ENCODE measurements at places on chromosomes 2 and 18. TPM values are rescaled to one million over a fixed set of nuclear protein-coding genes. Genes with fewer than 3 reads are reported as not detected.

The MALT1 gene
- 8.6 TPM for total RNA-seq

The SERPINB10 gene
- total RNA-seq, result not detected

The TMSB10 gene
- 400 TPM for total RNA-seq

DNA sequence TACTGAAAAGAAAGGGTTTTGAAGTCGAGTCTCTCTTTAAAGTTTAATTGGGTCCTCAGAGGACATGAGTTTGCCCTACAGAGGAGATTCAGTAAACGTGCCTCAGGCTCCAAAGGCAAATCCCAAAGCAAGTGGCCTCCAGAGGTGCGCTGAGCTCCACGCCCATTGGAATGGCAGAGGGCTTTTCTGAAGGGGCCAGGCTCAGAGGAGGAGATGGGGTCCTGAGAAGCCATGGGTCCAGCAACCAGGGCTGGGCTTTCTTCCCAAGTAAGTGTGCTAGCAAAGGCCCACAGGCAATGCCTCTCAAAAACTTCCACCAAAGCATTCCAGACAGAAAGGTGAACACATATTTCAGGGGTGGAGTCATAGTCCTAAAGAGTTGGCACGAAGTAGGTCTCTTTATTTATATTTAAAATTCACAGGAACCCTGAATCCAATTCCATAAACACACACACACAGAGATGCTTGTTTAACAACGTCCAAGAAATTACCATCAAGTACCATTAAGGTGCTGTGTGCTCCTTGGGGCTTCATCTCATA, 93.0 kb upstream of the SH3BP4 start:
- no peak for DNase-seq

The CARF gene
- 8.1 TPM for total RNA-seq

- no peak for DNase-seq
Observed at GRCh38 chr2:218393750-218394290, 5.8 kb upstream of the CTDSP1 start.

The ZNF514 gene
- total RNA-seq, result 15.1 TPM

DNA sequence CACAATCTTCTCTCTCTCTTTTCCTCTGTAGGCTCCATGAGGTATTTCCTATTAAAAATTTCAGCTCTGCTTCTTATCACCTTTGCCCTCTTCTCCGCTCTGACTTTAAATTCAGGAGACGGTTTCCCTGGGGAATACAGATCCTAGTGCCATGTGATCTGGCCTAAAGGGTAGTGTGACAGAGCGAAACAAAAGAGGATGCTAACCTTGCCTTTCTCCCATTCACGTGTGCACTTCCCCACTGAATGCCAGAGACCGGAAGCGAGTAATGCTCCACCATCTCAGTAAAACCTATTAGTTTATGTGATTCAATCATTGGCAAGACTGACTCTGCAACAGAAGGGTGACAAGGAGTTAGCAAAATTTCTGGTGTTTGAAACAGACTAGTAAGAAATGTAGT, 358.3 kb downstream of the ZNF521 start:
- no peak for DNase-seq

- no peak for DNase-seq
Observed at GRCh38 chr2:118032169-118033013, 18.5 kb upstream of the CCDC93 start.

GRCh38 chr18:42274488-42275137, 319.6 kb downstream of the PIK3C3 start:
- DNase-seq, result no peak

DNA sequence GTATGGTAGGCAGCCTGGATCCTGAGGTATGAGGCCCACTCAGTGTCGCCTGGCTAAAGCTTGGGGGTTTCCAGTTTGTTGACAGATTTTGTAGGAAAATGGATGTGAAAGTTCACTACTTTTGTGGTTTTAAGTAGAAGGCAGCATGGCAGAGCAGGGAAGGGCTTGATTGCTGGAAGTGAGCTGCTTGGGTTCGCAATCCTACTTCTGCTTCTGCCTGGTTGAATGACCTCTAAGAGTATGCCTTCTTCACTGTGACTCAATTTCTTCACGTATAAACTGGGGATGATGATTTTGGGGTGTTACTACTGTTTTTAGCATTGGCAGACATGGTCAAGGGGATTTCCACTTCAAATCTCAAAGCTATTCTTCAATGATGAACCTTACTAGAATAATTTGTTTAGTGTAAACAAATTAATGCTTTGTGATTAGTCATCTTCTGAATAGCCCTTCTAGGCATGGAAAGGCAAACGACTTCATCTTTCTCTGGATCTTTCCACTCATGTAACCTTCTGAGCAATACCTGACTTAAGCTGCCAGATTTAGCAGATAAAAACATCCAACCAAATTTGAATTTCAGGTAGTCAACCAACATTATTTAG, 13.2 kb downstream of the BMP10 start:
- no peak for DNase-seq

The ADCY3 gene
- total RNA-seq, result 12.8 TPM

The REG1B gene
- total RNA-seq, result not detected

- DNase-seq, result no peak
Observed at GRCh38 chr2:85852937-85853498, 35.8 kb downstream of the ST3GAL5 start.

- DNase-seq, result no peak
Observed at GRCh38 chr2:3575534-3576262, 638 bp downstream of the RPS7 start.

DNA sequence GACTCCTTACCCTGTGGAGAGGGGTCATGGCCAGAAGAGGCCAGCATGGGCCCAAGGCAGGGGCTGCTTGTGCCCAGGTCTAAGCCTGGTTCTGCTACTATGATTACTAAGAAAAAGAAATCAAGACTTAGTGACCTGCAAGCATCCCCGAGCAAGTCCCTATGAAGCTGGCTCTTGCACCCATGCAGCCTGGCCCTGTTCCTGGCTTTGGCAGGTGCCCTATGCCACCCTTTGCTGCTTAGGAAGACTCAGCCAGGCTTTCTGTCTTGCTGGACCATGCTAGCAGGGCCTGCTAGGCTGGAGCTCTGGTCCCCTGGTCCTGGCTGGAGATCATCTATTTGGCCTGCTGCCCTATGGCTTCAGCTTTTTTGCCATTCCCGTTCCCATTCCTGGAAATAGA, 309.4 kb upstream of the EPAS1 start:
- DNase-seq, result no peak

GRCh38 chr2:221533299-221533698, 38.8 kb downstream of the EPHA4 start:
- no peak for DNase-seq

GRCh38 chr18:7646174-7646886, 79.2 kb downstream of the PTPRM start:
- no peak for DNase-seq

DNA sequence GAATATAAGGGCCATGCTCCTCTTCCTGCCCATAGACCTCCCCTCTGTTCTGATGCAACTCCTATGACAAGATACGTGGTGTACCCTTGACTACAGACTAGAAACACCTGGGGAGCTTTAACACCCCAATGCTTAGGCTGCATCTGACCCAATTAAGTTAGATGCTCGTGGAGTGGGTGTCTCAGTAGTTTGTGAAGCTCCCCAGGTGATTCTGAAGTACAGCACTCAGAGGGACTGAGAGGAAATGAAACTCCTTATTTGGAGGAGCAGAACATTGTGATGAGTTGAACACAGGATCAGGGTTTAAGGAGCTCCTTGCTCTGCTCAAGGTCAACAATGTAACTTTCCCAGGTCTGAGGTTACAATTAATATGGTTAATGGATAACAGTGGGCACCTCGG, 80.3 kb upstream of the TTC39C start:
- DNase-seq, result no peak

DNA sequence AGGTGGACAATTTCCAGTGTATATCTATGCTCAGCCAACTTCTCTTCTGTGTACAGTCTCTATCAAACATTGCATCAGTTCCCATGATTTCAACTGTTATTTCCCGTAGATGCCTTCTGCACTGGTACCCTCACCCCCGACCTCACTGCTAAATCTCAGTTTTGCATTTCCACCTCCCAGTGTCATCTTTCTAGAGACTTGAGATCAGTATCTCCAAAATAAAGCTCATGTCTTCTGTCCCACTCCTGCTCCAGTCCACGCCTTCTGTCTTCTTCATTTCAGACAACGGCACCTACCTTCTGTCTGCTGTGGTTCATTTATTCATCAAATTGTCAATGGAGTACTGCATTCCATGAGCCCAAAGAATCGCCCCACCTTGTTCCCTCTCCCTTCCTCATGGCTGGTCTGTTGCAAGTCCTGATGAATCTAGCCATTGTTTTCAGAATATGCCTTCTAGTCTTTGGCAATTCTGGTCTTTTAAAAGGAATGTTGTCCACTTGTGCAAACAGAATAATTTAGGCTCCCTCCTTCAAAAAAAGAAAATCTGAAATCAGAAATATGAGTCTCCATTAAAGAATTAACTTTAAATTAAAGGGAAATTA, 23.3 kb upstream of the NPAS2 start:
- DNase-seq, result no peak

DNA sequence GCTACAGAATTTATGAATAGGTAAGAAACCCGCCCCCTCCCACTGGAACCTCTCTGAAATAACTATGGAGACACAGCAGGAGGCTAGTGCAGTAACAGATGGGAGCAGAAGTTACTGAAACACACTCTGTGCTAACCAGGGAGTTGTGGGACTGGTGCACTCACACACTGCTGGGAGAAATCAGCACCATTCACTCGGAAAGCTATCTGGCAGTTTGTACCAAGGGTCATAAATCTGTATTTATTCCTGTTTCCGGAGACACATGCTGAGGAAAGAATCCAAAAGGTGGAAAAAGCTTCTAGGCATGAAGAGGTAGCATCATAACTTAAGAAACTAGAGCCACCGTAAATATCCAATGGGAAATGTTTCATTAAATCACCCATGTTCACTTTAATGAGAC, 39.9 kb downstream of the TGFA start:
- DNase-seq, result no peak

DNA sequence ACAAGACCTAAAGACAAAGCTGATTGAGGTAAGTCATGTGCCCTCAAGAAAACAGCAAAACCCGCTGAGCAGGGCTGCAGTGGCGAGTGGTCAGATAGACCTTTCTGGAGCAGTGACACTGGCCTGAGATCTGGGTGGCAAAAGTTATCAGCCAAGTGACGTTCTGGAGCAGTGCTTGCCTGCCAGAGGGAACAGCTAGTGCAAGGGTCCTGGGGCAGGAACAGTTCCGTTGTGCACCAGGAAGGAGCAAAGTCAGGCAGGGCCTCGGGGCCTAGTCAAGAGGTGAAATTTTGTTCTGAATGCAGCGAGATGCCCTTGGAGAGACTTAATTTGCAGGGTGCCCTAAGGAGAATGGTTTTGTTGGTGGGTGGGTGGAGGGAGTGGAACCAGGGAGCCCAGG, 67.0 kb downstream of the SH3BP4 start:
- no peak for DNase-seq

The GALNT5 gene
- total RNA-seq, result 0.19 TPM

The FABP1 gene
- not detected for total RNA-seq

- no peak for DNase-seq
Observed at GRCh38 chr2:136136931-136137330, 19.0 kb upstream of the CXCR4 start.

DNA sequence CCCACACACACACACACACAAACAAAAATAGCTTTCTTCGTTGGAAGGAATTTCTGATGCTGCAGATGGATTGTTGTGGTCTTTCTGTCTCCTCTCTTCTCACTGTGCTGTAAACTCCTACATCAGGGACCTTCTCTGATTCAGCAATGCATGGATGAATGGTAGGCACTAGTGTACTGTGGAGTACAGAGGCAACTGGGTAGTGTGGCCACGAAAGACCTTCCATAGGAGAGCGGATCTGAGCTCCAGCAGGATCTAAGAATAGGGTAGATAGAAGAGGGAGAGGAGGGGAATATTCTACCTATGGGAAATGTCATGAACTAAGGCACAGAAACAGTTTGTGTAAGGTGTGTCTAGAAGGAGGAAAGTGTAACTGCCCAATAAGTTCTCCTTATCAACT, 266.8 kb downstream of the MYCN start:
- no peak for DNase-seq

The HAAO gene
- total RNA-seq, result 2.3 TPM

DNA sequence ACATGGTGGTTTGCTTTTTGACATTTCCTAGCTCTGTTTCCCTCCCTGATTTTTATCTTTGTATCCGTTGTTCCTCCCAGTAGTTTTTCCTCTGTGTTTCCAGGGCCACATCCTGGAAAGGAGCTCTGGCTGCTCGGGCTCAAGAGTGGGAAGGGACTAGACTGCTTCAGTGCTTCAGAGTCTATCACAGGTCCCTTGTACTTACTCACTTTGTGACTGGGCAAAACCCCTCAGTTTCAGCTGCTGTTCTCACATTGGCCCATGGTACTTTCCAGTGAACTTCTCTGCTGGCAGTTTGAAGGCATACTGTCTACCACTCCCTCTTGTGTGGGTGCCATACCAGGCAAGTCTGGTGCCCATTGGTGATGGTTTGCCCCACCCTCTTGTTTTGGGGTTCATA, 7.5 kb upstream of the STAMBP start:
- DNase-seq, result no peak

- DNase-seq, result no peak
Observed at GRCh38 chr2:158116936-158117335, 15.3 kb downstream of the UPP2 start.

GRCh38 chr2:187075199-187075635, 226.2 kb upstream of the ZSWIM2 start:
- peak; percentile 19 for DNase-seq

The MTLN gene
- total RNA-seq, result 204 TPM

The MAP3K19 gene
- total RNA-seq, result not detected

The MC5R gene
- not detected for total RNA-seq
